HepG2 (cell line): ENCODE measurements at places on chromosomes 1 and 21. TPM values are rescaled to one million over a fixed set of nuclear protein-coding genes. Genes with fewer than 3 reads are reported as not detected.

Gene EFNA3
- 1.0 and 1.6 TPM in 2 replicates for total RNA-seq

Gene ESRRG
- not detected in 2 replicates for total RNA-seq

Gene AK4
- 160 and 244 TPM in 2 replicates for total RNA-seq

GRCh38 chr1:113849072-113849471 is 22.4 kb downstream of the PTPN22 start:
- no peak overlapping the region for H3K4me3 ChIP-seq
- no peaks in the 10 kb centered on the region for H3K36me3 ChIP-seq
- H3K27me3 ChIP-seq: no peaks in the 10 kb centered on the region
- no peak for DNase-seq
- H3K4me1 ChIP-seq: no peaks in the 10 kb centered on the region

DNA sequence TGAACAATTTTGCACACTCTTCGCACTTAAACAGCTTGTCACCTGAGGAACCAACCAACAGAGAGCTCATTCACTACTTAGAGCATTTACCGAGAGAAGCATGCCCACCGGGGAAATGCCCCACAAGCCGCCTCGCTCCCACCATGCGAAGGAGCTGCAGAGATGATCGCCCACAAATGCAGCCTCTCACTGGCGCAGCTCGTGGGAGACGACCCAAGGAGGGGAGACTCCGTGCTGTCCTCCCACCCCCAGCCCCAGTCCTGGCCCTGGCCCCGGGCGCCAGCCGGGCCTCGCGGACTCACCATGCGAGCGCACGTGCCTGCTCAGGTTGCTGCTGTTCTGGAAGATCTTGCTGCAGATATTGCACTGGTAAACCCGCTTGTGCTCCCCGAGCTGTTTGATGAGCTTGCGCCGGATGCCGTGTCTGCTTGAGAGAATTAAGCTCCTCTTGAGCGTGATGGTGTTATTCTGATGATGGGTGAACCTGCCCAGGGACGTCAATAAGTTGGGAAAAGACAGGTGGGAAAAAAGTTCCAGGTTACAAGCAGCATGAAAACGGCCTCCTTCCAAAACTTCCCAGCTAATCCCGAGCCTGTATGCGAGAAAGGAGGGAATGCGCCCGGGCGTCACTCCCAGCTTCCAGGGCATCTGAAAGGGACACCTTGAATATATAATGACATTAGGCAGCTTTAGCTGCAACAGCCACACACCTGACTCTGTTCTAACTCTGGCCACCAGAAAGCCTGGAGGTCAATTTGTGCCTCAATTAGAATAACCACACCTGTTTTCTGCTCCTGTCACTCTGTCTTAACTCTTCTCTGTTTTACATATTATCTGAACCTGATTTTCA is 42.8 kb downstream of the PRDM15 start:
- H3K27me3 ChIP-seq: no peaks in the 10 kb centered on the region
- no peaks in the 10 kb centered on the region for H3K4me1 ChIP-seq
- peaks cover 4% of the 10 kb centered on the region for H3K36me3 ChIP-seq
- no peak overlapping the region for H3K4me3 ChIP-seq
- no peak overlapping the region for H3K27ac ChIP-seq

- H3K27ac ChIP-seq: no peak overlapping the region
- no peak for DNase-seq
- H3K36me3 ChIP-seq: no peaks in the 10 kb centered on the region
Measured at GRCh38 chr1:201885531-201886075, 3.1 kb upstream of the SHISA4 start.

GRCh38 chr1:177571485-177572076 is 398.3 kb downstream of the SEC16B start:
- H3K36me3 ChIP-seq: no peaks in the 10 kb centered on the region
- peak overlapping the region; percentile 22 for H3K27ac ChIP-seq
- H3K4me3 ChIP-seq: no peak overlapping the region
- no peaks in the 10 kb centered on the region for H3K27me3 ChIP-seq
- H3K4me1 ChIP-seq: peaks cover 27% of the 10 kb centered on the region
- peak; percentile 85 for DNase-seq

DNA sequence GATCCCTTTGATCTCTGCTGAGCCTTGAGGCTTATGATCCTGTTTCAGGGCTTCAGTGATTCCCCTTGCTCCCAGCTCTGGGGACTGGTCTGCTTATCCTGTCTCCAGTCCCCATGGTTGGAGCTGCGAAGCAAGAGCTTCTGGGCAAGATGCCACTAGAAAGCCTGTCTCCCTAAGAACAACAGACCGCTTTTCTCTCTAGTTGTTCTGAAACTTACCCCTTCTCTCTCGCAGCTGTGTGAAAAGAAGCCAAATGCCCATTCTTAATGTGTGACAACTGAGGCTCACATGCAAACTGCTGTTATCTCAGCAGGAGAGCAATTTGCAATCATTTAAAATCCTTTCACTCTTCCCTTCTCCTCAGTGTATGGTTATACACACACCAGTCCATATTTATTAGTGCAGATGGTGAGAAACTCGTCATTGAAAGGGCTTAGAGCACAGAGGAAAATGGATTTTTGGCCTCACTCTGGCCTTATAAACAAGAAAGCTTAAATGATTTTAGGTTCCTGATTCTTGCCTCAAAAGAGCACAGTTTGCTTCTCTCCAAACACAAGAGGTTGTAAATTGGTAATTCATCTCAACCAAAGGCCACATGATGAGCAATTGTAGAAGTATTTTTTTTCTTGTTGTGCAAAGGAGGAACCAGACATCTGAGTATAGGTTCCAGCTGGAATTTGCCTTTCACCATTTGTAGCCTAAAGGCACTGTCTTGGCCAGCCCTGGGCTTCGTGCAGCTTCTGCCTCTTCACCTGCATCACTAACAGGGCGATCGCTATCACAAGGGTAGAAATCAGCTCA is 179.2 kb upstream of the LMO4 start:
- H3K4me1 ChIP-seq: no peaks in the 10 kb centered on the region
- peaks cover 1% of the 10 kb centered on the region for H3K27me3 ChIP-seq
- DNase-seq: no peak
- H3K36me3 ChIP-seq: no peaks in the 10 kb centered on the region

GRCh38 chr21:31425138-31425537 is 81.1 kb upstream of the TIAM1 start:
- no peaks in the 10 kb centered on the region for H3K4me1 ChIP-seq
- DNase-seq: no peak

DNA sequence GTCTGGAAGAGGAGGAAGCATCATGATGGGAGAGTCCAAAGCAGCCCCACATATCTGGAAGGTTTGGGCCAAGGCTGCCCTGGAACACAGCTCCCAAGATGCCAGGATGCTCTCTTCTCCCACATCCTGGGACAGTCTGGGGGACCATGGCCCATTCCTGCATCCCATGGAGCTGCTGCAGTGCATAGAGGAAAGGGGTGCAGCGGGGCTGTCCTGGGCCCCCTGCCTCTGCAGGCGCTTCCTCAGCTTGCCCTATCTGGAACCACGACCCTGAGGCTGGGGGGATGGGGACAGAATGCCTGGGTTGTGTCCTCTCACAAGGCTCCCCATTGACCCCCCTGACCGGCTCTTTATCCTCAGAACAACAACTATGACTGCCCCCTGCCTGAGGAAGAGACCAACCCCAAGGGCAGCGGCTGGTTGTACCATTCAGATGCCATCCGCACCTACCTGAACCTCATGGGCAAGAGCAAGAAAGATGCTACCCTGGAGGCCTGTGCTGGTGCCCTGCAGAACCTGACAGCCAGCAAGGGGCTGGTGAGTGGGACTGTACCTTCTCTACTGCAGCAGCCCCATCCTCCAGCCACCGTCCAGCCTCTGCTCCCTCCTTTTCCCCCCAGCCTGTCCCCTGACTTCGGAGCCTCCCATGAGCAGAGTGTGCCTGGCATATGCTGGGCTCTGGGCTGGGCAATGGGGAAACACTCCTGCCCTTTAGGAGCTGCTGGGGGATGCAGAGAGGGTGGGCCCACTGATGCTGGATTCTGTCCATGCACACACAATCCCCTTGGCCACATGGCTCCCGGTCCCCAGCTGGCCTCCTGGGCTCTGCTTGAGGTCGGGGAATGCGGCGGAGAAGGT is 39.6 kb downstream of the PKP1 start:
- DNase-seq: no peak
- peaks cover 12% of the 10 kb centered on the region; the same call in 2 of the 3 replicates for H3K27me3 ChIP-seq
- no peaks in the 10 kb centered on the region for H3K4me1 ChIP-seq
- H3K36me3 ChIP-seq: no peaks in the 10 kb centered on the region
- H3K4me3 ChIP-seq: no peak overlapping the region

DNA sequence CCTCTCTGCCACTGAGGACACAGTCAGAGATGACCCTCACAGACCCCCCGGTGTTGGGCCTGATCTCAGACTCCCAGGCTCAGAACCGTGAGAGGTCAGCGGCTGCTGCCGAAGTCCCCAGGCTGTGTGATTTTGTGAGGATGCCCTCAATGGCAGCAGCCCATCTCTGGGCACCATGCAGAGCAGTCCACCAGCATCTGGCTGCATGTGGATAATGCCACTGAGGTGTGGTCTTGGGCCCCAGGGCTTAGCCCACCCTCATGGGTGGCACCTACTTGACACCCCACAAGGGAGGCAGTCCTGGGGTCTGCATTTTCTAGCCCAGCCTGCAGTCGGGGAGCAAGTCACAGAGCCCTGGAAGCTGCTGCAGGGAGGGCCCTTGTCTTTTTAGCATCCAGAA is 5.5 kb upstream of the ACTRT2 start:
- no peaks in the 10 kb centered on the region for H3K4me1 ChIP-seq
- no peak overlapping the region for H3K27ac ChIP-seq
- no peak for DNase-seq
- no peak overlapping the region for H3K4me3 ChIP-seq
- no peaks in the 10 kb centered on the region for H3K36me3 ChIP-seq
